Progenitor cell of endocrine pancreas (in vitro differentiated cells): ENCODE measurements at places on chromosomes 1 and 21. TPM values are rescaled to one million over a fixed set of nuclear protein-coding genes. Genes with fewer than 3 reads are reported as not detected.
A peak's percentile ranks its signal among the peaks of the same experiment; 100 is the strongest.

- peak overlapping the region; percentile 83 for H3K27ac ChIP-seq
- no peak for DNase-seq
- H3K4me1 ChIP-seq: peaks cover 38% of the 10 kb centered on the region
- no peaks in the 10 kb centered on the region for H3K27me3 ChIP-seq
- no peak overlapping the region for H3K4me3 ChIP-seq
Observed at GRCh38 chr1:51444534-51445192, 74.4 kb downstream of the EPS15 start.

TTC3 gene
- total RNA-seq: 255 and 281 TPM in 2 replicates

DNAJC28 gene
- total RNA-seq: 4.9 and 5.5 TPM in 2 replicates

- DNase-seq: no peak
- no peaks in the 10 kb centered on the region for H3K4me1 ChIP-seq
- no peaks in the 10 kb centered on the region for H3K27me3 ChIP-seq
- H3K4me3 ChIP-seq: no peak overlapping the region
- no peak overlapping the region for H3K27ac ChIP-seq
- peaks cover 53% of the 10 kb centered on the region for H3K36me3 ChIP-seq
Observed at GRCh38 chr1:193240609-193241008, 54.2 kb upstream of the B3GALT2 start.

- peaks cover 23% of the 10 kb centered on the region for H3K36me3 ChIP-seq
- no peak overlapping the region for H3K4me3 ChIP-seq
- H3K27ac ChIP-seq: peak overlapping the region; percentile 94
- peaks cover 20% of the 10 kb centered on the region for H3K4me1 ChIP-seq
Observed at GRCh38 chr1:35173909-35174540, 18.9 kb downstream of the SFPQ start.

DNA sequence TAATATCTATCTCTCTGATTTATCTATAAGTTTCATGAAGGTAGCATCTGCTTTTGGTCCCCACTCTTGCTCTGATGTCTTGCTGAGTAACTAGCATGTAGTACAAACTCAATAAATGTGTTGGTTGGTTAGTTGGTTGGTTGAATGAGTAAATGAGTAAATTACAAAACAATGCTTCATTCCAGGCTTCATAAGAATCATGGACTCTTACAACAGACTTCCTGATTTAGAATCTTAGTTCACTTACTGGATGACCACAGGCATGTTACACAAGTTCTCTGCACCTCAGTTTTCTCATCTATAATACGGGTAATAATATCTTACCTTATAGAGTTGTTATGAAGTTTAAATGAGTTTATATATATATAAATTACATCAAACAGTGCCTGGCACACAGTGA, 98.6 kb downstream of the ZNF281 start:
- no peaks in the 10 kb centered on the region for H3K27me3 ChIP-seq
- H3K4me3 ChIP-seq: no peak overlapping the region
- H3K36me3 ChIP-seq: no peaks in the 10 kb centered on the region

GRCh38 chr1:54016343-54017282, 1.4 kb downstream of the LDLRAD1 start:
- H3K4me1 ChIP-seq: peaks cover 8% of the 10 kb centered on the region
- H3K27ac ChIP-seq: peak overlapping the region; percentile 90
- no peak for DNase-seq
- no peak overlapping the region for H3K4me3 ChIP-seq

DNA sequence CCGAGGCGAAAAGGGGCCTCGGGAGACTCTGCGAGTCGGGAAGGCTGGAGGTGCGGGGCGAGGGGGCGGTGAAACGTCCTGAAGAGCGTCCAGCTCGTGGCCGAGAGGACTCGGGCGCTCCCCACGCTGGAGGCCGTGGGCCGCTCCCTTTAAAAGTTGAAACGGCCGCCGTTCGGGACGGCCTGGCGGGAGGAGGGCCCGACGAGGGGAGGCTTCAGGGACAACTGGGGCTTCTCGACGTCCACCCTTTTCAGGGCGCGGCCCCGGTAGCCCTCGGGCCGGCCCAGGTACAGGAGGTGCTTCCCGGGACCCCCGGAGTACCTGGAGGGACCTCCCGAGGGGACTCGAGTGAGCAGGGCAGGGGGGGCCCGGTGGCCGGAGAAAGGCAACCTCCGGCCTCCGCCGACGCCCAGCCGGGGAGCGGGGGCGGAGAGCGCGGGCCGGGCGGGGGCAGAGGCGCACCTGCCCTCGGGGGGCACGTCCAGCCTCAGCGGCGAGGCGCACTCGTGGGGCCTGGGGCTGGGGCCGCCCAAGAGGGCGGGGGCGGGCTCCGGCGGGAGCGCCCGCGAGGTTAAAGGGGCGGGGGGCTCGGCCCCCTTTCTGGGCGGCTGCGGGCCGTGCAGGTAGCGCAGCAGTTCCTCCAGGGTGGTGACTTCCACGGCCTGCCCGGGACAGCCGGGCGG, 14.0 kb downstream of the SEMA6C start:
- H3K36me3 ChIP-seq: peaks cover 26% of the 10 kb centered on the region
- DNase-seq: no peak
- peaks cover 8% of the 10 kb centered on the region for H3K4me1 ChIP-seq
- no peak overlapping the region for H3K27ac ChIP-seq
